ENCODE measurements at places on chromosomes 5 and 9. TPM values are rescaled to one million over a fixed set of nuclear protein-coding genes. Genes with fewer than 3 reads are reported as not detected.

- DNase-seq, result no peak
- no peaks in the 10 kb centered on the region for H3K36me3 ChIP-seq
- no peak overlapping the region for H3K4me3 ChIP-seq
- H3K27me3 ChIP-seq, result no peaks in the 10 kb centered on the region
Observed at GRCh38 chr5:157924931-157925729, 66.2 kb upstream of the CLINT1 start.

- no peaks in the 10 kb centered on the region for H3K4me1 ChIP-seq
- H3K4me3 ChIP-seq, result no peak overlapping the region
- H3K27me3 ChIP-seq, result peaks cover 9% of the 10 kb centered on the region
Observed at GRCh38 chr5:16413166-16413860, 52.3 kb downstream of the ZNF622 start.

DNA sequence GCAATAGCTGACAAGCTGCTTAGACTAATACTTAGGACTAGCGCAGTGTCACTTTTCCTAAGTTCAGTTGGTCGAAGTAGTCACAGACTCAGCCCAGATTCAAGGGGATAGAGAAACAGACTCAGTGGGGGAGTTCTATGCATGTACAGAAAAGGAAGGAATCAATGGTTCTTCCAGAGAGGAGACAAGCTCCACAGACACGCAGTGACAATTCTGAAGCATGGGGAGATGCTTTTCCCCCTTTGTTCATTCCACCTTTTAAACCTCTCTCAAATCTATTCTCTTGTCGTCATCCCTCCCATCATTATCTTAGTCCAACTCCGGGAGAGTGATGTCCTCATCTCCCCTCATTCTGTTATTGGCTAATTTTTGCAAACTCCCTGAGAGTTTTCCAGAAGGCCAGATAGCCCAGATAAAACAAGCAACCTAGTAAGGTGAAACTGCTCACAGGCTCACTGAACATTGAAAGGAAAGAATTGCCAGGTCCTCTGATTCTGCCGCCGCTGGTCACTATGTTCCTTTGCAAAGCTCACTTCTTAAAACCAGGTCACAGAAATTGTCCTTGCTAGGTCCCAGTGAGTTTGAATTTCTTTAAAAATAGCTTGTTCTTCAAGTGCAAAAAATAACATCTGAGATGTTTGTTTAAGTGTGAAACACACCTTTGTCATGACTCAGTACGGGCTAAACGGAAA, 13.4 kb upstream of the STRBP start:
- no peaks in the 10 kb centered on the region for H3K27me3 ChIP-seq
- H3K36me3 ChIP-seq, result no peaks in the 10 kb centered on the region
- peaks cover 2% of the 10 kb centered on the region for H3K4me1 ChIP-seq
- no peak overlapping the region for H3K27ac ChIP-seq
- DNase-seq, result no peak

DNA sequence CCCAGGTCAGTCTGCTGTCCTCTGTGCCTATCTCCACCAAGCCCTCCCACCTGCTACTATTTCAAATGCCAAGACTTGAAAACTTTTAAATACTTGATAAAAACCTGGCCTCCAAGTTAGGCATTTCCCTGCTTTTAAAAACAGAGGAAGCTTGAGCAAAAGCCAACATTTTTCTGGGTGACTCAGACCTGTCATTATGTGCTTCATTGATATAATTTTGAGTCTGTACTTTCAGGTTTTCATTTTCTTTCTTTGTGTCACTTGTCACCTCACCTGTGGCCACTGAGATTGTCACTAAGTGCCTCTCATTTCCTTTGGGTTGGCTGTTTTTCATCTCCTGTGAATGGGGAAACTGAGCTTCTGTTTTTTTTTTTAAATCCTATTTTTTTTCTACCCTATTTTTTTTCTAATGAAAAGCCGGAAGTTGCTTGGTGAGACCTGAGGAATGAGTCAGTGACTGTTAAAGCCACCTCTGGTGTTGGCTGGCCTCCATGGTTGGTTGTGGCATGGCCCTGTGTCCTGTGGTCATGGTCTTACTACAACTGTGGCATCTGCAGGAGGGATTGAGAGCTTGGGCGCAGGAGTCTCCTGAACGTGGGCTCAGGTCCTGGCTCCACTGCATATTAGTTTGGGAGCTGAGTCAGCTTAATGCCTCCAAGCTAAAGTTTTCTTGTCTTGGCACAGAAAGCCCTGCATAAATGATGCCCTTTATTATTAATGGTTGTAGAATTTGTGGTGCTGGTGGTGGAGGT, 56.7 kb downstream of the ARHGAP26 start:
- no peak overlapping the region for H3K4me3 ChIP-seq
- peaks cover 83% of the 10 kb centered on the region for H3K4me1 ChIP-seq
- no peaks in the 10 kb centered on the region for H3K27me3 ChIP-seq
- no peak for DNase-seq

- H3K36me3 ChIP-seq, result no peaks in the 10 kb centered on the region
- DNase-seq, result no peak
- H3K27me3 ChIP-seq, result no peaks in the 10 kb centered on the region
- no peaks in the 10 kb centered on the region for H3K4me1 ChIP-seq
- H3K4me3 ChIP-seq, result no peak overlapping the region
Observed at GRCh38 chr9:106092083-106092482, 397.7 kb downstream of the TMEM38B start.

- H3K27ac ChIP-seq, result peak overlapping the region; percentile 94
- H3K27me3 ChIP-seq, result no peaks in the 10 kb centered on the region
- H3K4me1 ChIP-seq, result peaks cover 90% of the 10 kb centered on the region
- H3K4me3 ChIP-seq, result peak overlapping the region; percentile 61
Observed at GRCh38 chr5:35822511-35822910, 34.2 kb upstream of the IL7R start.

- peaks cover 50% of the 10 kb centered on the region for H3K27me3 ChIP-seq
- peak; percentile 7 for DNase-seq
- no peak overlapping the region for H3K4me3 ChIP-seq
- H3K4me1 ChIP-seq, result no peaks in the 10 kb centered on the region
- no peak overlapping the region for H3K27ac ChIP-seq
Observed at GRCh38 chr9:138077898-138078540, 200.4 kb downstream of the CACNA1B start.

The SLC6A3 gene
- 0.27 TPM for total RNA-seq

Measured in naive thymus-derived CD8-positive, alpha-beta T cell (primary cell).